ENCODE measurements at places on chromosomes 16 and 17.

- no peak for DNase-seq
Measured at GRCh38 chr16:10921536-10922327, 20.5 kb downstream of the DEXI start.

DNA sequence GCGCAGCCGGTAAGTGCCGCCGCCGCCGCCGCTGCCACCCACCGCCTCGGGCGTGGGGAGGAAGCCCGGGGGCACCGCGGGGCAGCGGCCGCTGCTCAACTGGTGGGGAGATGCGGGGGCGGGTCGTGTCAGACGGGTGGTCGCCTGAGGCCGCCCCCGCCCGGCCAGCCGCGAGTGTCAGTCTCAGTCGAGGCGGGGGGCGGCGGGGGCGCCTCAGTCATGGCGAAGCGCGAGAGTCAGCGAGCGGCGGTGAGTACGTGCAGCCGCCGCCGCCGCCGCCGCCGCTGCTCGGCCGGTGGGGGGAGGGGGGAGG, 76.2 kb downstream of the CHD9 start:
- DNase-seq = peak; percentile 6

DNA sequence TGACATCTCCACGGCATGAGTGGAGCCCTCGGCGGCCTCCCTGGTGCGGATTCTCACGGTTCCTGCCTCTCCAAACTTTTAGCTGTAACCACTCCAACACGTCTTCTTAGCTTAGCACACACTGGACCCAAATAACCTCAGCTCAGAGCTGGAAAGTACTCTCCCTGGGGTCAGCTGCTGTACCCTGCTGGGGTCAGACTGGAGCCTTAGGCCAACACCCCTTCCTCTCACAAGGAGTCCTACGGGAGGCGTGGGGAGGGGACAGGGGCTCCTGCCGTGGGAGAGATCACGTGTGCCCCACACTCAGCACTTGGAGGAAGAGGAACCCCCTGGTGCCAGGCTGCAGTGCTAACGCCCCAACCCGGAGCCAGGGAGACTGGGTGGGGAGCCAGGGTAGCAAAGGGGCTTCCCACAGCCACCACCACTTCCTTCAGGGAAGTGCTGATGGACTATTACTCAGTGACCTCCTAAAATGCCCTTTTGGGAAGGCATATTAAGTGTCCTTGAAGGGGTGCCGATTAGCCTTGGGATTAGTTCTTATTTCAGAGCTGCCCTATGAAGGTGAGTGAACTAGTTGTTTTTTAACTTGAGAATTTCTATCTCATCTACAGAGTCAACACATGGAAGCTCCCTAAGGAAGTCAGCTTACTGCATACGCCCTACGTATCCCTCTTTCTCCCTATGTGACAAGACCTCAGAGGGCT, 124.0 kb downstream of the HIC1 start:
- no peak for DNase-seq

GRCh38 chr17:42898147-42898811, 2.3 kb upstream of the G6PC1 start:
- no peak for DNase-seq

DNA sequence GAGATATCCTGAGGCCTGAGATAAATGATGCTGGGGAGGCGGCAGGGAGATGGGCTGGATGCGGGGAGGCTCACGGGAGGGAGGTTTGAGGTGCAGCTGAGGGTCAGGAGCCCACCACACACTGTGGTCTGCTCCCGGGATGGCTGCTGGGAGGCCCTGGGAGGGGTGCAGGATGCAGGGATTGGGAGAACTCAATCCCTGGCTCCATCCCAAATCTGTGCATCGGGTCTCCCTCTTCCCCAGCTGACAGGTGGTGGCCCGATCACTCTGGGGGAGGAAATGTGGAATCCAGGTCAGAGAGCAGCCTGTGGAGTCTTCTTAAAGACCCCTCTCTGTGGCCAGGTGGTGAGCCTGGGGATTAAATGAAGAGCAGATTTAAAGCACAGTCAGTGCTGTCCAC, 12.0 kb downstream of the PHB1 start:
- DNase-seq = no peak

DNA sequence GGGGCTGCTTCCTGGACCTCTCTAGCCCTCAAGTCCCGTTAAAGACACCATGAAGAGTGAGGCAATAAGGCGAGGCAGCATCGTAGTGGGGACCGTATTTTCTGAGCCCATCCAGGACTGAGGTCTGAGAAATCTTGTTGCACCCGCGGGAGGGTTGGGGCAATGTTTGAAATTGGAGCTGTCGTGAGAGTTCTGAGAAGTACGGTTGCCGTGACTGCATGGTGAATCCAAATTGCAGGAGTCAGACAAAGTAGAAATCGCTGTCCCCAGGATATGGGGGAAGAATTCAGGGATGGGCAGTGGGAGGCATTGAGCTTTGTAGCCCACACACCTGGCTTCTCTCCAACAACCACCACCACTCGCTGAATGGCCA, 42.0 kb upstream of the RPL38 start:
- no peak for DNase-seq

GRCh38 chr17:8087075-8087951, at the start of gene ALOX12B:
TSS of gene ALOX12B (minus strand) at chr17:8087716. CDS start at chr17:8087442, 274 bp downstream.
- DNase-seq = no peak
